ENCODE measurements at places on chromosomes 2 and 18.

DNA sequence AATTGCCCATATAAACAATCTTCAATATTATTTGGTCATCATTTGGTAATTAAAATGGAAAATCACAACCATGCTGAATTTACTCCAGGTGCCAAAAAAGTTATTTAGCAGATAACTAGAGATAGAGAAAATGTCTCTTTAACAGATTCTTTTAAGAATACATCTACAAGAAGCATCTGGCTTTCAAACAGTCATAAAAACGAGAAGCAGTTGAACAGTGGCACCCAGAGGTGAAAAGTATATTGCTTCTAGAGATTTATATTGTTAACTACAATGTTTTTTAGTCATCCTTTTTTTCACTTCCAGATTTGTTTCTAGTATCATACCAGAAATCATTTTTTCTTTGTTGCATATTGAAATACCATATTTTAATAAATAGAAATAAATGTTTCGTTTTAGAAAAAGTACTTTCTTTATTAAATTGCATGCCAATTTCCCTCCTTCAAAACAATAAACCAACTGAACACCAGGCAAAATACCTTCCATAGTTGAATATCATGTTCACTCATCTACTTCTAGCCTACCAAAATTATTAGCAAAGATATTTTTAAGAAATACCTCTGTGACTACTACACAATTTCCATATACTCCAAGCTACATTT lies 65.4 kb upstream of the HNRNPA3 start:
- DNase-seq = no peak

DNA sequence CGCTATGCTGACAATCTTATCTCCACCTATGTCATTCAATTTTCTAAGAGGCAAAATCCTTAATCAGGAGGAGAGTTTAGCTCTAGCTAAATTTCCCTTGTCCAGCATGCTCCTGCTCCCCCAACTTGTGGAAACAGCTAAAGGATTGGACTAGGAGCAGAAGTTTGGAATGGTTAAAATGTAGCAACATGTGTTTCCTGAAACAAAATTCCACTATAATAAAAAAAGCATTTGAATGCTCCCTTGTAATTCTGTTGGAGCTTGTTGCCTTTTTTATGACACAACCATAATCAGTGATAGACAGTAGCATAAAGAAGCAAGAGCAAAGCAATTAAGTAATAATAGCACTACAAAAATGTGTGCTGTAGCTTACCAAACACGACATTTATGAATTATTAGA lies 6.9 kb downstream of the ACTR3 start:
- no peak for DNase-seq

GRCh38 chr2:190802626-190803209 lies 77.9 kb upstream of the GLS start:
- DNase-seq = no peak

DNA sequence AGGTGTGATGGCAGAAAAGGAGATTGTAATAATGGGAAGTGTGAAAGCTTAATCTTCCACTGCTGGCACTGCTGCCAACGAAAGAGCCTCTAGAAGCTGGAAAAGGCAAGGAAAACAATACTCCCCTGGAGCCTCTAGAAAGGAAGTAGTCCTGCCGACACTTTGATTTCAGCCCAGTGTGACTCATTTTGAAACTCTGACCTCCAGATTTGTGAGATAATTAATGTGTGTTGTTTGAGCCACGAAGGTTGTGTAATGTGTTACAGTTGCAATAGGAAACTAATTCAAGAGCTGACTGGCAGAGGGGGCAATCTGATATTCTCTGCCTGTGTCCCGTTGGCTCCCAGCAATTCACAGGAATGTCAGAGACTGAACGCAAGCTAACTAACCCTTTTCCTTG lies 219.2 kb upstream of the UBE2E3 start:
- no peak for DNase-seq

- DNase-seq = no peak
These were observed 492.8 kb upstream of the FSIP2 start for GRCh38 chr2:185245806-185246205.

DNA sequence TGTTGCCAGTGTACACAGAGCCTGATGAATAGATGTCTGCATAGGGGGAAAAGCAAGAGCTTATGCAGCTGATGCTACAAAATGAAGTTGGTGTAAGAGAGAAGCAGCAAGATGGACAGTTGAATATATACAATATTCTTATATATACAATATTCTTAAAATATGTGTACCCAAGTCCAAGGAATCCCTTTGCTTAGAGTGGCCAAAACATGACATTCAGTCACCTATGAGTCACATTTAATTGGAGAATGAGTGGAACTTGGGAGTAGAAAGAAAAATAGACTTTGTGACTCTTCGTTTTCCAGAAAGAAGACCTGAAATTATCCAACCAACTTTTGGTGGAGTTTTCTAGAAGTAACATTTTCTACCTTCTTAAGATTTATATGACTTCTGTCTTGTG lies 81.8 kb downstream of the SCN9A start:
- DNase-seq = no peak

- no peak for DNase-seq
These were observed 179.9 kb downstream of the PTH2R start for GRCh38 chr2:208586516-208586915.

- no peak for DNase-seq
These were observed 311.6 kb upstream of the CDH7 start for GRCh38 chr18:65439188-65439587.

- DNase-seq = no peak
These were observed 90.4 kb downstream of the MRO start for GRCh38 chr18:50729376-50729775.

DNA sequence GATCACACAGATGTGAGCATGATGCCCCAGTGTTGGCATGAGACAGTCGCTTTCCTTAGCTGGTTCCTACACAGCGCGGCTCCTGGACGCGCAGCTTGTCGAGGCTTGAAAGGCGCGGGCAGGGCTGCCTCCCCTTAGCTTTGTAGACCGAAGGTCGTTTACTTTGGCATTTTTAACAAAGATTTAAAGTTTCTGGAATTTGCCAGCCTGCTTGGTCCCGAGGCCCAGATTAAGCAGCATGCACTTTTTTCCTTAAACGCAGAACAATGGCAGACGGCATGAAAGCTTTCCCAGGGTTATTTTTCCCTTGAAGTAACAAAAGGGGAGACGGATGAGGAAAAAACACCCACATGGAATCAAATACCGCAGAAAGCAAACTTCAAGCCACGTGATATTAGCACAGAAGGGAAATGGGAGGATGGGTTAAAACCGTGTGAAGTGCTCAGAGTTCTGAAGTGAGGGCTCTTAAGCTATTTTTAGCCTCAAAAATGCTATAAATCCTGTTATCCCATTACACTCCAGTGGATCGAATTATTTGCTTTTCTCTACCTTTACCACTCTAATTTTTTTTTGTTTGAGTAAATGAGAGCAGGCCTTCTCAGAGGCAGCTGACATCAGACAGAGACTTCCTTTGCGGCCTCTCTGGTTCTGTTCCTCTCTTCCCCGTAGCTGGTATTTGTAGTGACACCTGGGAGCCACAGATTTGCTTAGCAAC lies 55.7 kb downstream of the NPAS2 start:
- no peak for DNase-seq

DNA sequence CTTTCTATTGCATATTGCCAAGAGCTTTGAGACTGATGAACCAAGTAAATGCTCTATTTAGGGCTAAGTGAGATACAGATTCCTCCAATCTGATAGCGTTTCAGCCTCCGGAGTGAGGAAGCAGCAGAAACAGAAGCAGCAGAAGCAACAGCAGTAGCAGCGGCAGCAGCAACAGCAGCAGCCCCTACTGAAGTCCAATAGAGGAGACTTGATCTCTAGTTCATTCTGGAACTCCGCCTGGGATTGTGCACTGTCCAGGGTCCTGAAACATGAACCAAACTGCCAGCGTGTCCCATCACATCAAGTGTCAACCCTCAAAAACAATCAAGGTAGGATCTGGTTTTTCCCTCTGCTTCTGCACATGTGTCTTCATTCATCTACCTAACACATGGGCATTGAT lies at the start of gene DPP10:
Gene DPP10, plus strand, starts transcription at position 132 of the 400 bp plus-strand sequence.
- no peak for DNase-seq

- DNase-seq = no peak
These were observed 9.5 kb downstream of the KCNG2 start for GRCh38 chr18:79806976-79807841.

- DNase-seq = no peak
These were observed 24.2 kb downstream of the CDH2 start for GRCh38 chr18:28152754-28153153.

DNA sequence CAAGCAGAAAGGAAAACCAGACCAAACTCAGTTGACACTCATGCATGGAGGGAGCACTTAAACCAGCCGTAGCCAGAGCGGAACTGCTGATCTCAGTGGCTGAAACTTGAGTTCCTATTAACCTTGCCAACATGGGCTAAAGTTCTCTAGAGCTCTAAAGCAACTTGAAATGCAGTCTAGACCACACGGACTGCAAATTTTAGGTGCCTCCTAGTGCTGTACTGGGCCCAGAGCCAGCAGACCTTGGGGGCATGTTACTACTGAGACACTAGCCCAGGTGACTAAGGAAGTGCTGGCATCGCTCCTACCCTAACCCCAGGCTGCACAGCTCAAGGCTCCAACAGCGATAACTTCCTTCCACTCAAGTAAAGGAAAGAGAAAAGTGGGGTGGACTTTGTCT lies 236.5 kb downstream of the AKAIN1 start:
- no peak for DNase-seq

DNA sequence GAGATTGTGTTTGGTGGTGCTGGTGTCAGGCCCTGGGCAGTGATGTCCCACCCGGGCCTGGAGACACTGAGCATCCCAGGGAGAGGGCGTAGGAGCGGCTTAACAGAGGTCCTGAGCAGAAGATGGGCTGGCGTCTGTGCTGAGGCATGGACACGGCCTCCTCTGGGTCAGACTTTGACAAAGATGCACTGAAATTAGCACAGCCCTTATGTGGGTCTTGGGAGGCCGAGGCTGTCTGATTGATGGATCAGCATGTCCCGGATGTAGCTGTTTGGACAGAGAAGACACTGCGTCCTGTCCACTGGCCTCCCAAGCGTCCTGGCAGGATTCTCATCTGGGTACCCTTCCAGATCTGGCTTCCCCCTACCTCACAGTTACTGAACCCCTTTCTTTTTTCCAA lies 159.4 kb downstream of the ANKRD30B start:
- no peak for DNase-seq

DNA sequence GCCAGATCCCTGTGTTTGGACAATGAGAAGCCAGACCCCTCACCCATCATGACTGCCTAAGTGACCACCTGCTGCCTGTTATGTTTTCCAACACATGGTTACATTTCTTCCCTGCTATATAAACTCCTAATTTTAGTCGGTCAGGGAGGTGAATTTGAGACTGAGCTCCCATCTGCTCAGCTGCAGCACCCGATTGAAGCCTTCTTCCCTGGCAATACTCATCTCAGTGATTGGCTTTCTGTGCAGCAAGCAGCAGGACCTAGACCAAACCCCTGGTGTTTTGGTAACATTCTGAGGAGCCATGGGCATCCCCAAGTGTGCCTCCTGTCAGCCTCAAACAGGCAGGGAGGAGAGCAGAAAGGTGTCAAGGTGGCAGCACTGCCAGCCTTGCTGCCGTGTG lies 141.2 kb downstream of the CD8B2 start:
- DNase-seq = no peak

DNA sequence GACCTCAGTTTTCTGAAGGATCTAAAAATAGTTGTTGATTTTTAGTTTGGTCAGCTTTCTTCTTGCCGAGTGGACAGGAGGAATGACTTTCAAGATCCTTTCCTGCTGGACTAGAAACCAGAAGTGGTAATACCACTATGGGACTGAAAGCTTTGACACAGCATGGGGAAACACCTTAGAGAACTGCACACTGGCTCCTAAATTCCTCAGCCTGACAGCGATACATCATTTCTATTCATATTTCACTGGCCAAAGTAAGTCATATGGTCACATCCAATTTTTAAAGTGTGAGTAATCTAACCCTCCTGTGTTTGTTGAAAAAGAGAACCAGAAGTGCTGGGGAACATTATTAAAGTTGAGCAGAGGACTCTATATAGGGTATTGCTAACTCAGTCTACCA lies 244.7 kb upstream of the MMADHC start:
- no peak for DNase-seq

Measured in activated gamma-delta T cell (primary cell).